A549 treated with RU486 at 1 μM for 4 hours (cell line): ENCODE measurements at places on chromosomes 3 and 15. TPM values are rescaled to one million over a fixed set of nuclear protein-coding genes. Genes with fewer than 3 reads are reported as not detected.

Gene CNTN3
- not detected in 5 replicates for total RNA-seq

Gene SNX22
- total RNA-seq, result 0.43 to 0.77 TPM (median 0.64 TPM) in 5 replicates

Gene XCR1
- not detected in 5 replicates for total RNA-seq

Gene VGLL3
- total RNA-seq, result 2.4 to 8.8 TPM (median 7.3 TPM) in 5 replicates

Gene CKMT1A
- total RNA-seq, result 1.6 to 4.0 TPM (median 2.8 TPM) in 5 replicates

Gene MESP2
- total RNA-seq, result 0.26 to 0.67 TPM (median 0.42 TPM) in 5 replicates

Gene FMN1
- total RNA-seq, result 0.16 to 0.94 TPM (median 0.50 TPM) in 5 replicates

Gene KBTBD13
- not detected in 5 replicates for total RNA-seq

Gene RASL12
- total RNA-seq, result 0.09 to 0.15 TPM (median 0.12 TPM) in 5 replicates

Gene SELENOT
- 90.4 to 111 TPM (median 104 TPM) in 5 replicates for total RNA-seq

Gene CGNL1
- total RNA-seq, result 1.4 to 1.6 TPM (median 1.5 TPM) in 5 replicates

Gene SLC2A2
- total RNA-seq, result not detected in 5 replicates

Gene VPS33B
- 12.9 to 16.5 TPM (median 13.9 TPM) in 5 replicates for total RNA-seq

Gene PRICKLE2
- total RNA-seq, result 1.5 to 2.6 TPM (median 2.3 TPM) in 5 replicates

Gene AHSG
- total RNA-seq, result 0.18 TPM in 1 of 5 replicates, not detected in the others

Gene TCTA
- 20.2 to 25.5 TPM (median 23.4 TPM) in 5 replicates for total RNA-seq

Gene PAQR5
- total RNA-seq, result 78.9 to 110 TPM (median 109 TPM) in 5 replicates

Gene UBE2E2
- total RNA-seq, result 23.3 to 37.5 TPM (median 33.6 TPM) in 5 replicates

Gene GOLGA8J
- total RNA-seq, result not detected in 5 replicates

Gene GATM
- total RNA-seq, result 2.2 to 3.0 TPM (median 2.5 TPM) in 5 replicates

Gene ZNF148
- 7.1 to 10.8 TPM (median 10.2 TPM) in 5 replicates for total RNA-seq

Gene ERC2
- total RNA-seq, result 0.23 TPM in 1 of 5 replicates, not detected in the others

Gene SERPINI1
- 1.8 to 4.0 TPM (median 2.6 TPM) in 5 replicates for total RNA-seq

Gene JAGN1
- total RNA-seq, result 52.3 to 76.8 TPM (median 67.9 TPM) in 5 replicates

Gene C3orf70
- total RNA-seq, result 0.02 TPM in 1 of 5 replicates, not detected in the others

Gene KCNMB2
- total RNA-seq, result not detected in 5 replicates

Gene ARGFX
- total RNA-seq, result not detected in 5 replicates

Gene HTR3E
- total RNA-seq, result not detected in 5 replicates
